ENCODE measurements at places on chromosomes 1 and 21.

- no peaks in the 10 kb centered on the region for H3K27me3 ChIP-seq
- DNase-seq: peak; percentile 51
Measured at GRCh38 chr21:33587792-33588484, 546 bp downstream of the DONSON start.

DNA sequence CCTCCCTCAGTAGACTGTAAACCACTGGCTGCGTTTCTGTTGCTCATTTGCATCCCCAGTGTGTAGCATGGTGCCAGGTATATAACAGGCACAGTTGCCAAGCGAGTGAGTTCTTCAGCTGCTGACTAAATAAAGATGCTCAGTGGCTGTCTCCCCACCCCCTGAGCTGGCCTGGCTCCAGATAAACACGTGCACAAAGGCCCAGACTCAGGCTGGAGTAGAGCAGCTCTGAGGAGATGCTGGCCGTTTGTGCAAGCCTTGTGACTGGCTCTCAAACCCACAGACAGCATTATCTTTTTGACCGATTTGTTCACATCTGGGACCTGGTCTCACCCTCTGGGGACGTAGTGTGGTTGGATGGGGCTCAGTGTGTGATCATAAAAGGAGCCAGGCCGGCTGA lies 7.1 kb downstream of the CHRNB2 start:
- no peaks in the 10 kb centered on the region for H3K4me1 ChIP-seq
- peak; percentile 12 for DNase-seq
- peaks cover 5% of the 10 kb centered on the region for H3K36me3 ChIP-seq
- H3K27ac ChIP-seq: no peak overlapping the region

DNA sequence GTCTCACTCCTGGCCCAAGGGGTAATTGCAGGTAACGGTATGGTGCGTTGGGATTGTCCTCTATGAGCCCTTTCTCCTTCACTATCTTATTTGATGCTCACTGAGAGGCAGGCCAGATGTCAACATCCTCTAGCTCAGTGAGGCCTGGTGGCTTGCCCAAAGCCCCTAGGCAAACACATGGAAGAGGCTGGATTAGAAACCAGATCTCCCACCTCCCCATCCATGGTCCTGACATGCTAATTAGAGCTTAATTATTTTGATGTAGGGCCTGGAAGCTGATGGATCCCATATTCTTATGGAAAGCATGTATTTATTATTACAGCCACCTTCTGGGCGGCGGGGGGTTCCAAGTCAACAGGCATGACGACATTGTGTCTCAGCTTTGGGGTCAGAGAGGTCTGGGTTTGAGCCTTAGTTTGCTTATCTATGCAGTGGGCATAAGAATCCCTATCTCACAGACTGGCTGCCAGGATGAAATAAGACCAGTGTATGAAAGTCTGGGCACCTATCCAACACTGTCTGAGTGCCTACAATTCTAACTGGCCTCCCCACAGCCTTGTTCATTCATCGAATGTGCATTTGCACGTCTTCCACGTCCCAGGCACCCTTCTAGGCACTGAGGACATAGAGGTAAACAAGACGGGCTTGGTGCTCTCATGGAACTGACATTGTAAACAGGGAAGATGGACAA lies 6.2 kb downstream of the SMPDL3B start:
- no peak overlapping the region for H3K4me3 ChIP-seq
- H3K27me3 ChIP-seq: no peaks in the 10 kb centered on the region
- DNase-seq: no peak
- H3K27ac ChIP-seq: no peak overlapping the region
- H3K4me1 ChIP-seq: peaks cover 2% of the 10 kb centered on the region

GRCh38 chr1:5447503-5447960 lies 544.7 kb downstream of the NPHP4 start:
- no peaks in the 10 kb centered on the region for H3K4me1 ChIP-seq
- H3K4me3 ChIP-seq: no peak overlapping the region
- no peaks in the 10 kb centered on the region for H3K27me3 ChIP-seq
- no peak for DNase-seq
- H3K27ac ChIP-seq: no peak overlapping the region
- no peaks in the 10 kb centered on the region for H3K36me3 ChIP-seq

DNA sequence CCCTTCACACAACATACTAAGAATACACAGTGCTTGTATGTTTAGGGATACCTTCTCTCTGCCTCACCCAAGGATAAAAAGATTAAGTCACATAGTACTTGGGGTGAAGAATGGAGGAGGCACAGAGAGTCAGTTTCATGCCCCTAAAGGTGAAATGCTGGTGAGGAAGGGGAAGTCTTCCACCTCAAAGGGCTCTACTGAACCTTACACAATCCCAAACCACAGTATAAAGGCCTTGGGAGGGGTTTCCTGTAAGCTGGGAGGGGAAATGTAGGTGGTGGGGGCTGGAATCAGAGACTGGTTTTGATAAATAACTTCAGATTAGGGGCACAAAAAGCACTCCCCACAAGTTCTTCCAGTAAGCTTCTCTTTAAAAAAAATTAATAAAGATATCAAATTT lies 3.5 kb downstream of the MINDY1 start:
- H3K27ac ChIP-seq: no peak overlapping the region
- DNase-seq: no peak
- H3K36me3 ChIP-seq: no peaks in the 10 kb centered on the region
- peaks cover 7% of the 10 kb centered on the region for H3K4me1 ChIP-seq
- no peak overlapping the region for H3K4me3 ChIP-seq

GRCh38 chr1:235022981-235023710 lies 105.5 kb downstream of the TOMM20 start:
- H3K36me3 ChIP-seq: no peaks in the 10 kb centered on the region
- DNase-seq: no peak
- no peaks in the 10 kb centered on the region for H3K4me1 ChIP-seq
- no peak overlapping the region for H3K27ac ChIP-seq

DNA sequence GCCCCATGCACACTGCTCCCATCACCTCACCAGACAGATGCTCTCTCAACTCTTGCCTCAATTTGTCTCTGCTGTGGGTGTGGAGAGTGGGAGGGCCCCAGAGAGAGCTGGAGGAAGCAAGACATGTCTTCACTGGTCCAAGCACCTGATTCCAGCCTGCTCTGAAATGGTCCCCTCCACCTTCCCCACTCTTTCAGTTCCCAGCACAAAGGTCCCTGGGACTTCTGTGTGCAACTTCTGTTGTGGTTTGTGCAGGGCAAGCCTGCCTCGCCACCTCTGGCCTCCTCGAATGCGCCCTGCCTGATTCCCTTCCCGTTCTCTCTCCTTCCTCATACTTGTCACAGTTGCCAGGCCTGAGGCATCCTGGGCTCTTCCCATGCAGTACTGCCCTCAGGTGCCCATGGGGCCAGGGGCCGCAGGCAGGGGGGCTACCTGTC lies 119.3 kb downstream of the SYT2 start:
- H3K27ac ChIP-seq: no peak overlapping the region
- peaks cover 10% of the 10 kb centered on the region for H3K4me1 ChIP-seq
- no peaks in the 10 kb centered on the region for H3K27me3 ChIP-seq
- H3K4me3 ChIP-seq: no peak overlapping the region
